ENCODE measurements at places on chromosomes 12 and 14.

- no peak for DNase-seq
Measured at GRCh38 chr12:114412825-114413749, 7.1 kb upstream of the TBX5 start.

- no peak for DNase-seq
Measured at GRCh38 chr12:116080415-116080814, 197.1 kb downstream of the MED13L start.

DNA sequence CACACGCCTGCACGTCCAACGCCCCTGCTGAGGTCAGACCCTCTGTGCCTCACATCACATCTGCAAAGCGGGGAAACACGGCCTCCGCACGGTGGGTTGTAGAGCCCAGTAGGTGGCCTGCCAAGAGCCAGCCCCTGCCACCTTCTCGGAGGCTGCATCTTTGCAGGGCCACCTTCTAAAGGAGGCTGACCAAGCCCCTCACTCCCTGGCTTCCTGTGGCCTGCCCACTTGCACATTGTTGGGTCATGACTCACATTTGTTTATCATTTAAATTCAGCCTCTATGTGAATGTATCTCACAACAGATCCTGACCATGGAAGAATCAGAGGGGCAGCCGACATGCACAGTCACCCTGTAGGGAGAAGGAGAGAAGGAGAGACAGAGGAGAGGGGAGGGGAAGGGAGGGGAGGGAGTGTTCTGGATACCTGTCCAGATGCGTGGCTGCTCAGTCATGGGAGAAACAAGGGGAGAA lies 319.5 kb upstream of the DIO3 start:
- DNase-seq, result no peak

GRCh38 chr12:62446754-62447452 lies 19.7 kb upstream of the MON2 start:
- no peak for DNase-seq

DNA sequence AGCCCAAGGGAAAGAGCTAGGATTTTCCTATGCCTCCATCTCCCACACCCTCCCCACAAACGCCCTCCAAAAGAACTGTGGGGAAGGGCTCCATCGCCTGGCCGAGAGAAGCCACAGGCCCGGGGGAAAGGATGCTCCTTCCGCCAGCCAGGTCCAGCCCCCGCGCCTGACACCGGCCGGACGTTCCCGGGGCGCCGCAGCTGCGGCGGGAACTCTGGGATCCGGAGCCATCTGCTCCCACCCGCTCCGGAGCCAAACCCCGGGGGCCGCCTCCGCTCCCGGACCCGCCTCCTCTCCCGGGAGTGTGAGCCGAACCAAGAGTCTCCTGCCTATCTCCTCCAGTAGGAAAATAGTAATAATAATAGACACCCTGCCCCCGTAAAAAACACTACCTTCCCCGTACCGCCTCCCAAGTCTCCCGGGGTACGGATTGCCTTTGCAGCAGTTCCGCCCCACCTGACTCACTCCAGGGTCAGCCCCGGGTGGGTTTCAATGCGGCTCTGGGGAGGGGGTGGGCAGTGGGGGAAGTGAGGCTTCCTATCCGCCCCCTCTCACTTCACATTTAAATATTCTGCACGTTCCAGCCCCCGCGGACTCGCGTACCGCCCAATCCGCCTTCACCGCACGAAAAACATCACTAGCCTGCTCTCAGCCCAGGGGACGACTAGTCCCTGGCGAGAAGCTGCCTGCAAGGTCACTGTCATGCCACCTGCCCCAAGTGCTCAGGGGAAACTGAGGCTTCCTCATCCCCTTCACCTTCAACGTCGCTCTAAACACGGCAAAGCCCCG lies 2.4 kb downstream of the AGAP2 start:
- no peak for DNase-seq
